Chondrocyte (in vitro differentiated cells): ENCODE measurements at places on chromosomes 16 and 17. TPM values are rescaled to one million over a fixed set of nuclear protein-coding genes. Genes with fewer than 3 reads are reported as not detected.

GRCh38 chr16:54284319-54284930, 2.2 kb downstream of the IRX3 start:
- H3K4me3 ChIP-seq = peak overlapping the region; percentile 67
- peaks cover 33% of the 10 kb centered on the region for H3K4me1 ChIP-seq
- H3K36me3 ChIP-seq = peaks cover 1% of the 10 kb centered on the region
- no peak for DNase-seq

DNA sequence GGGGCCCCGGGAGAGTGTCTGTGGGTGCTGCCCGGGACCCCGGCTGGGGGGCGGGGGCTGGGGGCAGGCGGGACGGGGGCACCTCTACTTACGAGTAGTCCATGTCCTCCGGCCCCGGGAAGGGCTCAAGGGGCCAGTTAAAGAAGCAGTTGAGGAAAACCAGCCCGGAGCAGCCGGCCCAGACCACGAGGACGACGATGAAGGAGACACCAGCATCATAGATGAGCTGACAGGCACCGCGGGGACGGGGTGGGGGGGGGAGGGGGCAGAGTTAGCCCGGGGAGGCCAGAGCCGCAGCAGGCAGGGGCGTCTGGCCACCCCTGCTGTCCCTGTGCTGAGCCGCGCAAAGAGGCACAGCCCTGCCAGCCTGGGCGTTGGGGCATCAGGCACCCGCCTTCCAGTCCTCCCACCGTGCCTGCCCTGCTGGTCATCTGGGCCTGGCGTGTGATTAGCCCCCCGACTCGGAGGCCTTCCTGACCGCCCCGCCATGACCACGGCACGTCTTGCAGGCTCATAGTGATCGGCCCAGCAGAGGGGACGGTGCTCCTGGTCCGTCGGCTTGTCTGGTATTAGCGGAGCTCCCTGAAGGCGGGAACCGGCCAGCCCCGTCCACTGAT, 29.0 kb upstream of the PITPNA start:
- no peaks in the 10 kb centered on the region for H3K27me3 ChIP-seq
- H3K4me1 ChIP-seq = peaks cover 37% of the 10 kb centered on the region
- DNase-seq = no peak
- H3K4me3 ChIP-seq = no peak overlapping the region

DNA sequence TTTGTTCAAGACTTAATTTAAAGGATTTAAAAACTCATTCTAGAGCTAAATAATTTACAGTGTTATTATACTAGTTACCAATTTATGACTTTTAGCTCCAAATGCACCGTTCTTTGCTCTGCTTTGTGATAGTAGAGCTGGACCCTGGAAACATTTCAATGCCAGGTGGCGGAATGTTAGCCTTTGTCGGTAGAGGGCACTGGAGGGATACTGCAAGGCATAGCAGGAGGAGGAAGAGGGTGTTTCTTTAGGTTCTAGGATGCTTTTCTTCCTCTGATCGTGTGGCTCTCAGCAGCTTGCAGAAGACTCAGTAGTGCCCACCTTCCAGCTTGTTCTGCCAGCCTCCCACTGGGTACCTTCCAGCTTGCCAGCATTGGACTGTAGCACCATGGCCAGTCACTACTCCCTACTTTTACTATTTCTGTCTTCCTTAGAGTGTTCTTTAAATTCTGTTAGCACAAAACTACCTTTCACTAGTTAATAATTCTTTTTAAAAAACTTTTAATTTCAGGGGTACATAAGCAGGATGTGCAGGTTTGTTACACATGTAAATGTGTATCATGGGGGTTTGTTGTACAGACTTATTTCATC, 325.3 kb downstream of the UTP18 start:
- H3K27me3 ChIP-seq = no peaks in the 10 kb centered on the region
- DNase-seq = no peak
- no peak overlapping the region for H3K27ac ChIP-seq
- no peaks in the 10 kb centered on the region for H3K36me3 ChIP-seq
- no peak overlapping the region for H3K4me3 ChIP-seq
- no peaks in the 10 kb centered on the region for H3K4me1 ChIP-seq

- no peak overlapping the region for H3K4me3 ChIP-seq
- no peak for DNase-seq
- H3K4me1 ChIP-seq = peaks cover 24% of the 10 kb centered on the region
- no peaks in the 10 kb centered on the region for H3K36me3 ChIP-seq
- no peak overlapping the region for H3K27ac ChIP-seq
- H3K27me3 ChIP-seq = no peaks in the 10 kb centered on the region
Observed at GRCh38 chr16:12168074-12169000, 191.8 kb downstream of the SNX29 start.

DNA sequence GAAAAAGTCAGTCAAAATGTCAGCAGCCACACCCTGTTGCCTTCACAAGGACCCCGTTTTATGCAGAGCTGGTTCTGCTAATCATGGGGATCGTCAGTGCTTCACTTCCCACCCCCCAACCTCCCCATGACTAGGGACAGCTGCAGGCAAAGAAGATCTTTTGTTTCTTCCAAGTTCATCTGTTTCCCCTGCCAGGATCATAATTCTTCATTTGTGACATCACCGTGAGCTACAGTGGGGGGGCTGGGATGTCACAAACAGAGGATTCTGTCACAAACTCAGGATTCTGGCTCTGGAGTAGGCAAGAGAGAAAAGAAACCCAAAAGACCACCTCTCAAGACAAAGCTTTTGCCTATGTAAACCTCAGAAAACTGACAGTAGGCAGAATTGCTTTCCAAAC, 24.7 kb downstream of the DNAJC7 start:
- H3K27ac ChIP-seq = no peak overlapping the region
- H3K36me3 ChIP-seq = peaks cover 45% of the 10 kb centered on the region
- H3K27me3 ChIP-seq = no peaks in the 10 kb centered on the region

DNA sequence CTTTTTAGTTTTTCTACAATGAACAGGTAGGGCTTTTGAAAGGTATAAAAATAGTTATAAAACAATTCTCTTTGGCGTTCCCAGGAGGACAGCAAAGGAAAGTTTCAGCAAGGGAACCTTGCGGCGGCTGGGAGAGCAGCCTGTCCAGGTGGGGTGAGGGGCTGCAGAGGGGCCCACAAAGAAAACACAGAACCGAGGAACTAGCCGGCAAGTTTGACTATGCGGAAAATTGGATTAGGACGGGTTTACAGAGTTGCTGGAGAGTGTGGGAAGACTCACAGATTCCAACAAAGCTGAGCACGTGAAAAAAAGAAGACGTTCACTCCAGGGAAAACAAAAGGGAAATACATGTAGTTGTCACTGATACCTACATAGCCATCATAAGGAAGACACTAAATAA, 40.2 kb upstream of the METTL16 start:
- H3K36me3 ChIP-seq = peaks cover 1% of the 10 kb centered on the region
- H3K4me1 ChIP-seq = peaks cover 3% of the 10 kb centered on the region
- no peak for DNase-seq
- no peak overlapping the region for H3K27ac ChIP-seq

GRCh38 chr17:77444628-77444983, 303.8 kb downstream of the SEC14L1 start:
- DNase-seq = no peak
- H3K27ac ChIP-seq = peak overlapping the region; percentile 81
- H3K27me3 ChIP-seq = no peaks in the 10 kb centered on the region
- no peak overlapping the region for H3K4me3 ChIP-seq
- no peaks in the 10 kb centered on the region for H3K36me3 ChIP-seq
- peaks cover 78% of the 10 kb centered on the region for H3K4me1 ChIP-seq

DNA sequence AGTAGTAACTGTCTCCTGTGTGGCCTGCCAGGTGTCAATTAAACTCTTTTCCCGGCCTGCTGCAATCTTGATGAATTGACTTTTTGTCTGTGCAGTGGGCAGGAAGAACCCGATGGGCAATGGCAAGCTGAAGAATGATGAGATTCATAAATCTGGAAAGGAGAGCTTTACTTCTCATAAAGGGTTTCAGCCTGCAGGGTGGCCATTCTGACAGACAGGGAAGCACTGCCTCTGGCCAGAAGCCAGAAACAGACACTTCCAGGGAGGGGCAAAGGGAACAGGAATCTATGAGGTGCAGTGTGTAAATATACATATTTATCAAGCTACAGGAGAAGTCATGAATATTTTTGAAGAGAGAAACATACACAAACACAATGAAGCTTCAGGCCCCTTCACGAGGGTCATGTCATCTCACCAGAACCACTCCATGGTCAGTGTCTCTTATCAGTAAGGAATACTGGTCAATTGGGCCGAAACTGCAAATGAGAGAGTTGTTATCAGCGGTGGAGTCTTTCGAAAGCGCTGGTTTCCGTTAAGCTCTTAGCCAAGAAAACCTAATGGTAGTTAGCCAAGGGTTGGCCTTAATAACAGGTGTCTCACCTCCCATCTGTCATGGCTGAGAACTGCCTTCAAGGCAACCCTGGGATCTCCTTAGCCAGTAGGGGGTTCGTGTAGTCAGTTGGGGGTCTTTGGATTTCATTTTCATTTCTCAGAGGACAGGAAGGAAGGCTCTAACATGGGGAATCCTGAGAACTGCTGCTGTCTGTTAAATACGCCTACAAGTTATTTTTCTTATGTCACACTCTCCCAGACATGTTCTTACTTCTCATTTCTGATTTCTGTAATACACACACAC, 1.2 kb upstream of the NARF start:
- H3K27me3 ChIP-seq = no peaks in the 10 kb centered on the region
- peaks cover 8% of the 10 kb centered on the region for H3K36me3 ChIP-seq
- H3K4me1 ChIP-seq = peaks cover 18% of the 10 kb centered on the region
- peak overlapping the region; percentile 90 for H3K27ac ChIP-seq

DNA sequence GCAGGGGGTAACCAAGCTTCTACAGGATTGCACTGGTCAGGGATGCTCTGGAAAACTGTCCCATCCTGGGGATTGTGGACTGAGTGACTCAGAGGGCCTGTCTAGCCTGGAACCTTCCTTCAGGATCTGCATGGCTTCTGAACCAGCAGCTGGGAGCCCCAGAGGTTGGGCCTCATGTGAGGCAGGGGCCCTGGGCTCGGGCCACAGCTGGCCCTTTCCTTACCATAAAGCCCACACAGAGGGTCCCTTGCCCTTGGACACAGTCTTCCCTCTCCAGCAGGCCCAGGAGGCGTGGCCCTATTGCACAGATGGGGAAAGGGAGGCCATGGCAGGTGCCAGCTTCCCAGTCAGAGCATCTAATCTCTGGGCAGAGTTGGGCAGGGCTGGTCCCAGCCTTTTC, 30.5 kb downstream of the ADCY7 start:
- no peak overlapping the region for H3K27ac ChIP-seq
- no peak overlapping the region for H3K4me3 ChIP-seq
- H3K36me3 ChIP-seq = no peaks in the 10 kb centered on the region
- DNase-seq = peak; percentile 59
- H3K27me3 ChIP-seq = no peaks in the 10 kb centered on the region

PSMD12 gene
- total RNA-seq = 44.2 to 50.9 TPM (median 44.5 TPM) in 3 replicates

ADGRG1 gene
- total RNA-seq = 16.8 to 57.8 TPM (median 56.3 TPM) in 3 replicates

EVPLL gene
- not detected in 3 replicates for total RNA-seq

NPIPB9 gene
- 1.1 to 3.2 TPM (median 2.9 TPM) in 3 replicates for total RNA-seq

TNFRSF12A gene
- total RNA-seq = 156 to 177 TPM (median 165 TPM) in 3 replicates

CORO7 gene
- 18.8 to 26.0 TPM (median 24.6 TPM) in 3 replicates for total RNA-seq

TNS4 gene
- total RNA-seq = 0.39 TPM in 1 of 3 replicates, not detected in the others

CBX2 gene
- total RNA-seq = 4.1 to 11.8 TPM (median 4.9 TPM) in 3 replicates
